Activated T-cell treated with anti-CD3 and anti-CD28 coated beads, Interleukin-2, amount 50 U/mL, for 4 hours (primary cell): ENCODE measurements at places on chromosomes 7 and 10. TPM values are rescaled to one million over a fixed set of nuclear protein-coding genes. Genes with fewer than 3 reads are reported as not detected.

- DNase-seq, result no peak
Measured at GRCh38 chr7:43693687-43694398, 35.5 kb downstream of the COA1 start.

GRCh38 chr10:18418541-18419215 is 232.7 kb downstream of the NSUN6 start:
- no peak for DNase-seq

GRCh38 chr7:46206476-46207060 is 285.5 kb upstream of the IGFBP3 start:
- DNase-seq, result no peak

- no peak for DNase-seq
Measured at GRCh38 chr7:66110856-66111255, 3.8 kb upstream of the CRCP start.

- no peak for DNase-seq
Measured at GRCh38 chr10:117619223-117619622, 76.7 kb downstream of the EMX2 start.

The NPY4R2 gene
- total RNA-seq, result not detected

GRCh38 chr7:69534461-69535041 is 63.7 kb upstream of the AUTS2 start:
- no peak for DNase-seq

GRCh38 chr10:68082872-68083271 is 7.8 kb upstream of the HERC4 start:
- no peak for DNase-seq

GRCh38 chr7:142500366-142500765 is 242.5 kb upstream of the PRSS58 start:
- DNase-seq, result no peak

GRCh38 chr7:118305671-118306070 is 81.2 kb downstream of the ANKRD7 start:
- no peak for DNase-seq

GRCh38 chr7:131109759-131110296 is 217.8 kb upstream of the MKLN1 start:
- peak; percentile 63 for DNase-seq

DNA sequence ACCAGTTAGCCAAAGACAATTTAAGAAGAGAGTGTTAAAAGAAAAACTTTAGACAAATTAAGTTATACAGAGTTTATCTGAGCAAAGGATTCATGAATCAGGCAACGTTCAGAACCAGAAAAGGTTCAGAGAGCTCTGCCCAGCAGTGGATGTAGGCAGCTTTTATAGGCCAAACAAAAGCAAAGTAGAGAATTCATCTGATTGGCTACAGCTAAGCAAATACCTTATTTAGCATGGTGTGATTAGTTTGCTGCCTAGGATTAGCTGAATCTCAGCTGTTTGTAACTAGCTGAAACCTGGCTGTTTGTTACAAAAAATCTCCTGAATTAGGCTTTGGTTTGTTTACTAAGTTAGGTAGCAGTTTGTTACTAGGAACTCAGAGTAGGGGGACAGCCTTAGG is 66.0 kb downstream of the SLC25A40 start:
- DNase-seq, result no peak

GRCh38 chr10:60372436-60372835 is 17.2 kb downstream of the ANK3 start:
- no peak for DNase-seq

GRCh38 chr10:19904202-19904661 is 88.0 kb downstream of the PLXDC2 start:
- no peak for DNase-seq

The TAS2R3 gene
- 0.43 TPM for total RNA-seq

DNA sequence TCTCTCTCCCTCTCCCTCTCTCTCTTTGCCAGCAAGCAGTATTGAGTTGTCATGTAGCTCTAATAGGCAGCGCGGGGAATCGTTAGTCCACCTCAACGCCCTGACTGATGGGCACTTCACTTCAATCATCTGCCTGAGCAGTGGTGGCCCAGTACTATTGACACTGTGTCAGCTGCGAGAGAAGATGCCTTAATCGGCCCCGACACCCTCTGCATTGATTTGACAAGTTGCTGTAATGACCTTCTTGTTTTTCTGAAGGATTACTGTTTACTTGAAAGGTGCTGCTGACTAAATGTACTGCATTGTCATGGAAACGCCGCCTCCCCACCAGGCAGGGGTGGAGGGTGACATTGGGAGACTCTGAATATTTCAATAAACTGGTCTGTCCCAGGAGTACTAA is 913.8 kb downstream of the KCNMA1 start:
- DNase-seq, result no peak

The C10orf143 gene
- total RNA-seq, result 4.5 TPM

The CACNB2 gene
- total RNA-seq, result not detected

DNA sequence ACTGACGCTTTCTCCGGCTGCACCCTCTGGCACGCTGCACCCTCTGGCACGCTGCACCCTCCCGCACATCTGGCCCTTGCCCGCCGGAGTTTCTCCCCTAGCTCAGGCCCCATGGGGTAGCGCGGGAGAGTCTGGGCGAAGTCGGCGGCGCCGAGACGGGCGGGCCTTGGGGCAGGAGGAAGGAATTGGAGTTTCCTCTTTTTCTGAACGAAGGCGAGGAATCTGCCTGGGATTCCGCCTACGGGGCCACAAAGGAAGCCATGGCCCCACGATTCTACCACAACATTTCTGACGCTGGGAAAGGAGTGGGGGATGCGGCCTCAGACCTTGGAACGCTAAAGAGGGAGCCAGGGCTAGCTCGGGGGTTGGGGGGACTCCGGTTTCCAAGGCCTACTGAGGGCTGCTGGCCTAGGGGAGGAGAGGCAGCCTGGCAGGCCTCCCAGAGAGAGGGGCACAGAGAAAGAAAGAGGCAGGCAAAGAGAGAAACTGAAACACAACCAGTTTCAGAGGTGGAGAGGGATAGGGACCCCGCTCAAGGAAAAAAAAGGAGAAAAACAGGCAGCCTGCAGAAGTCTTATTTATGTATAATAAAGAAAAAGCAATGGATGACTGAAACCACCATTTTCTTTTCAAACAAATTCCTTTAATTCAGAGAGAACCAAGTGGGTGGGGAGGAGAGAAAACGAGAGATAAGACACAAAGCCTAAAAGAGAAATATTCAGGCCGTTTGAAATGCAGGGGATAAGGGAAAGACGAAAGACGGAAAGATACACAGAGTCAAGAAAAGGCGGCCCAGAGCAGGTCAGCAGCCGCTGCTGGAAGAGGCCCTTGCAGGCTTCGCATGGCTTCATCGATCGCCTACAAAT is 4.3 kb downstream of the TLX1 start:
- DNase-seq, result no peak

The PLCE1 gene
- total RNA-seq, result 0.03 TPM

The HERC4 gene
- 16.5 TPM for total RNA-seq

GRCh38 chr7:37663693-37664092 is 19.9 kb upstream of the GPR141 start:
- no peak for DNase-seq

The RNLS gene
- 5.5 TPM for total RNA-seq

DNA sequence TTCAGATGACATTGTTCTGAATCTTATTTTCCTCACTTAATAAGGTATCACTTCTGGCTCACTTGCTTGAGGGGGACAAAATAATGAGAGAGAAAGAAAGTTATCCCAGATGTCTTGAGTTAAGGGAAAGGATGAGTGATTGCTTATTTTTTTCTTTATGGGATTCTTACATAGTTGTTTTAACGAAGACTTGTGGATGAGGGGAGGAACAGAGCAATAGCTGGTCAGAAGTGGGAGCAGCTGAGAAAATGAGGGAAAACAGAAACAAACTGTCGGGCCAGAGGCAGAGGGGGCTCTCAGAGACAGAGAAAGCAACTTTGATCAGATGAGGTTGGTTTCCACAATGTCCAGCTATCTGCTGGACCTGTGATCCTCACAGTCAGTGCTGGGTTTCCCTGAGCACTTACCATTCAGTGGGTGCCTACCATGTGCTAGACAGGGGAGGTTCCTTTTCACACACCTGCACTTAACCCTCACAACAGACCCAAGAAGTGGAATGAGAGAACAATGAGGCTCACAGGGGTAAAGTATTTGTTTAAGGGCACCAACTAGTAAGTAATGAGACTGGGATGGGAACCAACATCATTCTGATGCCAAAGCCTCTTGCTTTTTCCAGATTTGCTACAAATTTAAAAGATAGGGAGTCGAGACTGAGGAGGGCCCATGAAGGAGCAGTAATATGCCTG is 64.2 kb downstream of the BICC1 start:
- DNase-seq, result no peak
